AG08395 (cell line): ENCODE measurements at places on chromosomes 16 and 17.

DNA sequence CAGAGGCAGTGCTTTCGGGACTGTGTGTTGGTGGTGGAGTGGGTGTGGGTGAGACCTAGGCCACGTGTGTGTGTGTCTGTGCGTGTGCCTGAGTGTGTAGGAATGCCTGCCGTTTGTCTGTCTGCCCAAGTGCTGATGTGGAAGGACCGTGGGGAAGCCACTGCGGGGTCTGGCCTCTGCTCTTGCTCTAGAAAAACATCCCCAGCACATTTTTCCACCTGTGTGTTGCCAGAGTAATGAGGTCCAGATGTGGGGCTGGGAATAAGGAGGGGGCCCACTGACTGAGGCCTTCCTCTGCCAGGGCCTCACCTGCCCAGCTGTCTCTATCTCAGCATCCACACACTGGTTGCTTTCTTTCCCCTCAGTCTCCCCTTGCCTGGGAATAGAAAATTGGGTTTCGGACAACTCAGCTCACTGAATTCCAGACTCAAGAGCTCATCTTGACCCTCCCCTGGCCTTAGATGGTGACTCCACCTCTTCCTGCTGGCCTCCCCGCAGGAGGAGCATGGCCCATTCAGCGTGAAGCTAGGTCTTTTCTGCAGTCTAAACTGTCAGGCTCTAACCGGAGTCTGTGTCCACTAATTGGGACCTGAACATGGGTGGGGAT is 7.6 kb downstream of the SGCA start:
- peak; percentile 86 for DNase-seq

GRCh38 chr17:77489239-77489892 is 348.6 kb downstream of the SEC14L1 start:
- DNase-seq = no peak

- DNase-seq = no peak
Measured at GRCh38 chr17:17070931-17071330, 28.7 kb downstream of the MPRIP start.

DNA sequence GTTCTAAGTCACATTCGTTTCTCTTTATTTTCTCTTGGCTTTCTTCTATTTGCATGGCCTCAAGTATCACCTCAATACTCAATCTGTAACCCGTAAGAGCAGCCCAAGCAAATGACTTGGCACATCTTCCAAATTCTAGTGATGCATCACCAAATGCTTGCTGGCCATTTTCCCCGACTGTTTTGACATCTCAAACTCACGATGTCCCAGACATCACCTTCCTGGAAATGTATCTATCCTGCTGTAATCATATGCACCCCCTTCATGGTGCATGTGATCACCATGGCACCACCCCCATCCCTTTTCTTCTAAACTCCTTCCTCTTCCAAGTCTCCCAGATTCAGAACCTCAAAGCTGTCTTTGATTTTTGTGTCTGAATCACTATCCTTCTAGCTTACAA is 24.0 kb upstream of the ABCA5 start:
- DNase-seq = no peak

GRCh38 chr17:10579270-10579669 is 29.8 kb upstream of the MYH2 start:
- no peak for DNase-seq

GRCh38 chr16:70736465-70737376 is 50.9 kb upstream of the MTSS2 start:
- DNase-seq = no peak

- DNase-seq = peak; percentile 41
Measured at GRCh38 chr17:15999974-16000827, 577 bp downstream of the TTC19 start.

GRCh38 chr16:63230421-63231040 is 1194.3 kb upstream of the CDH8 start:
- DNase-seq = no peak

GRCh38 chr16:47110939-47111338 is 32.8 kb downstream of the NETO2 start:
- no peak for DNase-seq

DNA sequence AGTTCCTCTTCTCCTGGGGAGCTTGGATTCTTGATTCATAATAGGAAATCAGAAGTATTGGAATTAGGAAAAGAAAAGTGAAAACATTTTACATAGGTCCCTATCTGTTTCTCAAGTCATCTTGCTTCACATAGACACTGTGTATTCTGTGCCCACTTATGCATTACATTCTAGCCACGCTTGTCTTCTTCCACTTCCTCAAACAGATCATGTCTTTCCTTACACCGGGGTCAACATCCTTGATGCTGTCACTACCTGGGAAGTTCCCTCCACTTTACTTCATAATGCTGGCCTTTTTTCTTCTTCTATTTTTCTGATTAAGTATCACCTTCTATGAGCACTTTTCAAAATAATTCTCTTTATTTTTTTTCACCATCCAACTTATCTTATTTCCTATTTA is 606.4 kb upstream of the CDH8 start:
- no peak for DNase-seq
